ENCODE measurements at places on chromosomes 12 and 14.

DNA sequence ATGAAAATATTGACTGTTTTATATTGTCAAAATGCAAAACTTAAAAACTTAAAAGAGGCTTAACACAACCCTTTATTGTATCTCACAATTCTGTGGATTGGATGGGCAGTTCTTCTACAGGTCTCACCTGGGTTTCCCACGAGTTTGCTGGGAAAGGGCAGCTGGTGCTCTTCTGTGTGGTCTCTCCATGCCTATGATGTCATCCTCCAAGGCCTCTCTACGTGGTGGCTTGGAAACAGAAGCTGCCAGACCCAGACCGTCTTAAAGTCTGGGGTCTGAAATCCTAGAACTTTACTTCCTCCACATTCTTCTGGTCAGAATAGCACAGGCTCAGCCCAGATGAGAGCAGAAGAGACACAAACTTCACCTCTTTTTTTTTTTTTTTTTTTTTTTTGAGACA, 36.5 kb upstream of the KICS2 start:
- DNase-seq = no peak

DNA sequence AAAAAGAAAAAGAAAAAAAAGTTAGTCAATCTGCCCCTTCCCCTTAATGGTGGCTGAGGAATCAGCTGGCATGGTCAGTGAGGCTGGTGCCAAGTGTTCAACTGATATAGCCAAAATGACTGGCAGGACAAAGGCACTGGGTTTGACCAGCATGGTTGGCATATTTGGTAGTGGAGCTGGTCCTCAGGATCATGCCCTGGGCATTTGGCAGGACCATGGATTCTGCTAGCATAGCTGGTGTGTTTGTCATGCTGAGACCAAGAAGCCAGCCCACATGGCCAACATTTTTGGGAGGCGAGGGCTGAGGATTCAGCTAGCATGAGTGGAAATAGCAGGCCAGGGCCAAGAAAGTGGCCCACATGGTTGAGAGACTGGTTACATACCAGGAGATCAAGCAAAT, 136.5 kb downstream of the FBXL14 start:
- no peak for DNase-seq

- DNase-seq = no peak
Observed at GRCh38 chr12:116390401-116391335, 113.2 kb upstream of the MED13L start.

- DNase-seq = no peak
Observed at GRCh38 chr12:112606611-112607365, 184.8 kb upstream of the RPH3A start.

- DNase-seq = no peak
Observed at GRCh38 chr12:111010061-111010460, 89.7 kb upstream of the MYL2 start.

GRCh38 chr14:87994974-87995373, 2.0 kb upstream of the GALC start:
- DNase-seq = peak; percentile 69

GRCh38 chr14:97311411-97311810, 514.2 kb downstream of the VRK1 start:
- no peak for DNase-seq

DNA sequence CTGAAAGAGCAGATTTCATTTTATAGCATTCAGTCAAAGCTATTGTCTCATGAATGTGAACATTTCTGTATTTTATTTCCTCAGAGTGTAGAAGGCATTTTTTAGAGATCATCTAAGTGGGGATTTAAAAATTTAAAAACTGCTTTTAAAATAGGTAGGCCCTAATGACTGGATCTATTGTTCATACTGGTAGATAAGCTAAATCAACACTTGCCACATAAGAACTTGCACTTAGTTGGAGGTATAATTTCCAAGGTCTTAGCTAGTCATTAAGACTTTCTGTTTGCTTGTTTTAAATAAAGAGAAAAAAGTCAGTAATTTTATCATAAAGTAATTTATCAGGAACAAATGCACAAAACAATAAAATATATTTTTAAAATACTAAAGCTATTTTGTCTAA, 75.2 kb upstream of the LMO3 start:
- no peak for DNase-seq

- no peak for DNase-seq
Observed at GRCh38 chr14:47346849-47347248, 328.6 kb downstream of the MDGA2 start.

GRCh38 chr12:8087666-8088065, 5.6 kb downstream of the NECAP1 start:
- DNase-seq = no peak

GRCh38 chr12:121003650-121004049, 12.6 kb downstream of the C12orf43 start:
- no peak for DNase-seq
